Hematopoietic multipotent progenitor cell treated with erythropoietin and hydrocortisone succinate and interleukin-3 and kit ligand, for 6 days (in vitro differentiated cells): ENCODE measurements at places on chromosomes 16 and 17.
A peak's percentile ranks its signal among the peaks of the same experiment; 100 is the strongest.

- no peak for DNase-seq
Observed at GRCh38 chr16:82924075-82924854, 297.5 kb downstream of the CDH13 start.

GRCh38 chr17:15966879-15967248, 21.9 kb downstream of the ADORA2B start:
- peak; percentile 78 for DNase-seq

GRCh38 chr17:880443-881269, 98.5 kb downstream of the MRM3 start:
- DNase-seq, result no peak

GRCh38 chr17:77320044-77320440, 179.3 kb downstream of the SEC14L1 start:
- no peak for DNase-seq

- DNase-seq, result no peak
Observed at GRCh38 chr16:346587-346986, 5.9 kb downstream of the AXIN1 start.

GRCh38 chr16:86288716-86289294, 221.5 kb upstream of the FOXF1 start:
- no peak for DNase-seq

DNA sequence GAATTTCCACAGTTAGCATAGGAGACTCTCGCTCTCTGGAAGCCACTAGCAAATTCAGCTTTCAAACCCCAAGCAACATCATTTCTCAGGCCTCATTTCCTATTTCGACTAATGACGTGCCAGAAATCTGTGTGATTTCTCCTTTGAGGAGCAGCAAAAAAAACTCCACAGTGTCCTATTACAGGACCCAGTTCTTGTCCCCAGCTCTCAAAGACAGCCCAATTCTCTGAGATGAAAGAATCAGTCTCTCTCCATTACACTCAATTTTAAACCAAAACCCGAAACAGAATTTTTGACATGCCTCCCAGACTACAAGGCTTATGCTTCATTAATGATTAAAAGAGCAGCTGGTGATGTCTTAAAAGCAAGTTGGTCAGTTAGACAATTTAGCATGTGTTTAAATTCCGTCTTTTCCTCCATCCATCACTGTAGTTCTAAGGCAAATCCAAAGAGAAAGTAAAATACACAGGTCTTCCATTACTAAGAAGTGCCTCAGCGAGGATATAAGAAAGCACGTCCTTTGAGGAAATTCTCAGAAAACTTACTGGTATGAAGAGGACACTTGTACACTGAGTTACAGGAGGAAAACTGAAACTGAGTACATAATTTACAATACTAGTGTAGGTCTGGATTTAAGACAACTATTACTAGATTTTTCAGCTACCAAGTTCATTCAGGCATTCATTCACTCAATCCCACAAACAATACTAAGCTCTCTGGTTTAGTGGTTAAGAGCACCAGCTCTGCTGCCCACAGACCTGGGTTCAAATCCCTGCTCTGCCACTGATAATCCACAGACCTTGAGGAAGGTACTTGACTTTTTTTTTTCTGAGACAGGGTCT, 12.5 kb downstream of the TOM1L2 start:
- no peak for DNase-seq

DNA sequence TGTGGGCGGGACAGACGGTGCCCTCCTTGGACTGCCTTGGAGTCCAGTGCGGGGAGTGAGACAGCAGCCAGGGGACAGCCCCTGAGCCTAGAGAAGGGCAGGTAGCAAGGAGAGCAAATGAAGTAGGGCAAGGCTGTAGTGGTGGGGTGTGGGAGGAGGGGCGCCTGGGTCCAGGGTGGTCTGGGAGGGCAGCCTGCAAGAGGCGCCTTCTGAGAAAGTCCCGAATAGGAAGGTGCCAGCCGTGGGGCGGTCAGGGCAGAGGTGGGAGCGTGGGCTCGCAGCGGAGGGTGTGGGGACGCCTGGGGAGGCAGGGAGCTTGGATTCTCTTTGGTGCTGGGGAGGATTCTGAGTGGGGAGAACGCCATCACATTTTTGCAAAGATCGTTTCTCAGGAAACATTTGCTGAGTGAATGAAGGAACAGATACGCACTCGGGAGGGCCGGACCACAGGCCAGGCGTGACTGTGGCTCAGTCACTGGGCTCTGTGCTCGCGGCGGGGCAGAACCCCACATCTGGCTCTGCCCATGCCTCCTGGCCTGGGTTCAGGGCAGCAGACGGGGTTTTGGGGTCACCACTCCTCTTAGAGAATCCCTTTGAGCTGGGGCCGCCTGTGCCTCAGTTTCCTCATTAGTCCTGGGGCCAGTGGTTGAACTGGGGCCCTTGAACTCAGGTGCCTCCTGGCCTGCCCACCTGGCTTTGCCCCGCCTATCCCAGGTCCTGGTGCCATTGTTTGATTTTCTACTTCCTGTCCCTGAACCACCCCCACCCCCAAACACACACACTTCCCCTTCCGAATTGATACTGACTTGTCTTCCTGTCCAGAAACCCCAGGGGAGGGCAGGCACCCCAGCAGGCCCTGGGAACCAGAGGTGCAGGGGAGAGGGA, 4.2 kb downstream of the SNN start:
- no peak for DNase-seq

DNA sequence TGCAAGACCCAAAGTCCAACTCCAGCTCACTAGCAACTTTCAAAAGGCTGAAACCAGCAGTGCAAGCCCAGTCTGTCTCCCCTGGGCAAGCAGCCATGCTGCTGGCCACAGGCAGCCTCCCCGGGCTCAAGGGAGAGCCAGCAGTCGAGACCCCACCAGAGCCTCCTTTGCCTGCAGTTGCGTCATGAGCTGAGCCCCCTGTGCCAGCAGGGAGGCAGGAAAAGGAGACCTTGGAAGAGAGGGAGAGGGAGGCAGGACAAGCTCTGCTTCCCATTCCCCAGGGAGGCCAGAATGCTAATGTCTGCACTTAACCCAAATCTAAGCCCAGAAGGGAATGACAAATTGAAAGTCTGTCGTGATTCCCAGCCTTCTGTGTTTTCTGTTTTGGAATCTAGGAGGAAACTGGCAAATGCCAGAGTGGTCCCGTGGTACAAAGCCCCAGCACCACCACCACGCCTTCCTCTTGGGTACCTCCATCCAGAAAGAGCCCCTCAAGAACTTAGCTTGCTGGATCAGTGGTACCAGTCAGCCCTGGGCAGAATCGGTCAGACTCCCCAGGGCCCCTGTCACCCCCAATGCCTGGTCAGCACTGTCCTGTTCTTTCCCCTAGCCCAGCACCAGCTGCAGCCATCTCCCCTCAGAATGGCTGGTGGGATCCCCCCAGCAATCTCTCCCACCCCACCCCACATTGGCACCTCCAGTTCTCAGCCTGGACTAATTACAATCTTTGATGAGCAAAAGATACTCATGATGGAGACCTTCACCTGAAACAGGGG, 99.3 kb upstream of the TNRC6C start:
- DNase-seq, result no peak

GRCh38 chr17:45370949-45371413, 54.2 kb upstream of the MAP3K14 start:
- no peak for DNase-seq

DNA sequence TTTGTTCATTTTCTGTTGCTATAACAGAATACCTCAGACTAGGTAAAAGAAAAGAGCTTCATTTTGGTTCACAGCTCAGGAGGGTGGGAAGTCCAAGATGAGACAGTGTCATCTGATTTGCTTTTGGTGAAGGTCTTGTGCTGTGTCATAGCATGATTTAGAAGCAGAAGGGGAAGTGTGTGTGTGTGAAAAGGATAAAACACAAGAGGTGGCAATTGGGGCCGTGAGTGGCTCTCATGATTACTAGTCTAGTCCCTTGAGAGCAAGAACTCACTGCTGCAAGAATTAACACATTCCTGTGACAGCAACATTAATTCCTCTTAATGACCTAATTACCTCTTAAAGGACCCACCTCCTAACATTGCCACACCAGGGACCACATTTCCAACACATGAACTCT, 8.3 kb downstream of the SLC35G3 start:
- DNase-seq, result peak; percentile 9

GRCh38 chr17:69712801-69713311, 298.4 kb downstream of the MAP2K6 start:
- no peak for DNase-seq

GRCh38 chr17:68169840-68170239, 78.0 kb upstream of the AMZ2 start:
- DNase-seq, result no peak

DNA sequence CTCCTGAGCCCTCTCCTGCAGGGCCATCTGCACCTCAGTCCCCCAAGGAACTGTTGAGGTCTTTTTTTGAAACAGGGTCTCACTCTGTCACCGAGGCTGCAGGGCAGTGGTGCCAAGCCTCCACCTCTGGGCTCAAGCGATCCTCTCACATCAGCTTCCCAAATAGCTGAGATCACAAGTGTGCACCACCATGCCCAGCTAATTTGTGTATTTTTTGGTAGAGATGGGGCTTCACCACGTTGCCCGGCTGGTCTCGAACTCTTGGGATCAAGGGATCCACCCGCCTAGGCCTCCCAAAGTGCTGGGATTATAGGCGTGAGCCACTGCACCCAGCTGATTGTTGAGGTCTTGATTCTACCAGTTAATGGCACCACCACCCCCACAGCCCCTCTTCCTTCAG, 27.9 kb upstream of the ENDOV start:
- no peak for DNase-seq

DNA sequence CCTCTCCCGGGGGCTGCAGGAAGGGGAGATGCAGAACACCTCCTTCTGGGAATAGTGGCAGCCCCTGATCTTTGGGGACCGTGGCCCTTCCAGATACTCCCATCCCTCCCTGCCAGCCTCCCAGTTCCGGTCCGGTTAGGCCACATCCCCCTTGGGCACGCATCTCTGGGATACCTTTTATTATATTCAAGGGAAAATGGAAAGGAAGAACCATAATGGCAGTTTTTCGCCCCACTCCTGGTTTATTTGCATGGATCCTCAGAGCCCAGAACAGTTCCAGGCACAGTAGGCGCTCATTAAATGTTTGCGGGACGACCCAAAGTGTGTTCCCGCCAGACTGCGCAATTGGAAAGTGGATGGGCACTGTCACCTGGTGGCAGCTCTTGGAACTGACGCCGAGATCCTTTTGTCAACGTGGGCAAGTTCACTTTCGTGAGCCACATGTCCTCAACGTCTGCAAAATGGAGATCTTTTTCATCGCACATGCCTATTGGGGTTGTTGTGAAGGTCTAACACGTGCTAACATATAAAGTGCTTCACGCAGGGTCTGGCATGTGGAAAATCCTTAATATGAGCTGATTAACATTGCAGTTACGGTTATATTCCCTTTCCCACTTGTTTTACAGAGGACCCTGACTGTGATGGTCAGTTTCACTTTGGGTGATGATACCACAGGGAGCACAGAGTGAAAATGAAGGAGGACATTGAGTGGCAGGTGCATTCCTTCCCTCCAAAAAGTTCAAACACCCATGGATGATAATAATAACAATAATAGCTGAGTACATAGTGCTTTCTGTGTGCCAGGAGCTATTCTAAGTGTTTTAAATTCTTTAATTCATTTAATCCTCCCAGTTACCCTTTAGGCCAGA, 1.7 kb upstream of the GPRC5B start:
- DNase-seq, result peak; percentile 85

- no peak for DNase-seq
Observed at GRCh38 chr17:32315171-32315570, 26.8 kb downstream of the C17orf75 start.
